ENCODE measurements at places on chromosomes 4 and X.

DNA sequence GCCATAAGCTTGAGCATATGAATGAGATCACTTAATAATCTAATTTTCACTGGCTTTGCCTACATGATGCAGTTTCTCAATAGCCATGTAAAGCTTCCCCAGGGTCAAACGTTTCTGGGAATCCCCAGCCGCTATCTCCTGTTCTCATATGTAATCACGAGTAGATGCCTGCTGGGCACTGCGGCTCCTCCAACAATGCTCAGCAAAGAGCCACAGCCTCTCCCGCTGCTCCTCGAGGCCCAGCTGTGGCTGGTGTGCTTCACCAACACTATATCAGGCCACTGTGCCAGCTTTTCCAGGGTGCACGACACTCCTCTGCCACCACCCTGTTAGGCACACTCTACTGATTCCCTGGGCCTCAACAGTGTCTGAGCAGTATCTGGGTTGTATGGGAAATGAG, 78.3 kb upstream of the RASGEF1B start:
- peak; percentile 2 for DNase-seq

DNA sequence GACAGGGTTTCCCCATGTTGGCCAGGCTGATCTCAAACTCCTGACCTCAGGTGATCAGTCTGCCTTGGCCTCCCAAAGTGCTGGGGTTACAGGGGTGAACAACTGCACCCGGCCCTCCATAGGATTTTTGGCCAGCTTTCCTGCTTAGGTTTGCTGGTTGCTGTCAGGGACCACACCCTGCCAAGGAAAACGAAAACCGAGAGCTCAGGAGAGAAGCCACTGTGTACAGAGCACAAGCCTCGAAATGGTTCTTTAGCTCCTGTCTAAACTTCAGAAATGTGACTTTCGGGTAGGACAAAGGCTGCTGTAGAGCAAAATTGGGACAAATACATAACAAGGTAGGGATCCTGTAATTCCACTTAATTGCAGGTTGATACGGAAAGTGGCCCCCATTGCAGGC, 146.3 kb upstream of the ATP6AP2 start:
- no peak for DNase-seq

DNA sequence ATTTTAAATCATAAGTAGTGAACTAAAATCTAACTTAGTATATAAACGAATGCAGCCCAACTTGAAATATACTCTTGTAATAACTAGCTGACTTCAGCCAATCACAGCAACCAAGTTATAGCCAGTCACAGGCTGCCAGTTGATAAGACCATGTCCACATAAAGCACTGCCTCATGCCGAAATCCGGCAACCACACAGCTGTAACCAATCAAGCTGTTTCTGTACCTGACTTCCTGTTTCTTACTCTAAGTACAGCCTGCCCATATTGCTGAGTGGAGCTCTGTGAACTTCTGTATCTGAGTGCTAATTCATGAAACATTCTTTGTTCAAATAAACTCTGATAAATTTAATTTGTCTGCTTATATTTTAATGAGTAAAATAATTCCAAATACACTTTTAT, 805.3 kb upstream of the EPHA5 start:
- DNase-seq = peak; percentile 2

- DNase-seq = no peak
Measured at GRCh38 chr4:76809594-76810305, 88.2 kb downstream of the SOWAHB start.
